ENCODE measurements at places on chromosomes 11 and 22. TPM values are rescaled to one million over a fixed set of nuclear protein-coding genes. Genes with fewer than 3 reads are reported as not detected.

The DUSP8 gene
- 2.6 TPM for polyA plus RNA-seq

- DNase-seq = no peak
Measured at GRCh38 chr22:22127100-22127499, 117.5 kb upstream of the VPREB1 start.

- DNase-seq = no peak
Measured at GRCh38 chr11:14393889-14394288, 34.9 kb upstream of the RRAS2 start.

GRCh38 chr22:43092085-43092484 is 2.9 kb upstream of the TTLL1 start:
- no peak for DNase-seq

The OSM gene
- not detected for polyA plus RNA-seq

- DNase-seq = peak; percentile 65
Measured at GRCh38 chr22:29004647-29005371, 56.8 kb downstream of the C22orf31 start.

The IL17REL gene
- polyA plus RNA-seq = 0.04 TPM

DNA sequence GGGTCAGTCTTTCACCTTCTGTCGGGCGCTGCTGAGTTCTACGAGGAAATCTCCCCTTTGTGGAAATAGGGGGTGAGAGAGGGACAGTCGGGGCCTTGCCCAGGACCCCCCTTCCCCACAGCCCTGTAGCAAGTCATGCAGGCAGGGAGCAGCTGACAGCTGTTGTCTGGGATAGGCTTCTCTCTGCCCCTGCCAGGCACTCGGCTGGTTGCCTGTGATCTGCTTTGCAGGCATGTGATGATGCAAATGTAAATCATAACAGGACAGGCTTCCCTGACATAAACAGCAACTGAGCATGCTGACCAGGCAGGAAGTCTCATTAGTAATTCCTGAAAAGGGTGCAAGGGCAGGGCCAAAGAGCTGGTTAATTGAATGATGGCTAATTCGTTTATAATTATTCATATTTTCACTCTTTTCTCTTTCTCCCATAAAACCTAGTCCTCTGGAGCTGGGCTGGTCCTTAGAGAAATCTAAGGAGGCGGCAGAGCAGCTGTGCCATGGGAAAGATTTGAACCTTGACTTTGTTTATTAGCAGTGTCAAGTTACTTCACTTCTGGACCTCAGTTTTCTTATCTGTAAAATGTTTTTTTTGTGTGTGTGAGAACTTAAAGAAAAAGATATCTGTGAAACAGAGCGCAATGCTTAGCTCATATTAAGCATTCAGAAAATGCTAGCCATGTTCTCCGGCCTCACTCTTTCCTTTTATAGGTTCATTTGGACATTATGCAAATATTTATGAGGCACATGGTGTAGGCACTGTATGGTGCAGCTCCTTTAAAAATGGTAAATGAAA is 129.7 kb downstream of the LDLRAD3 start:
- no peak for DNase-seq

- DNase-seq = no peak
Measured at GRCh38 chr11:27124514-27125264, 84.1 kb downstream of the BBOX1 start.

DNA sequence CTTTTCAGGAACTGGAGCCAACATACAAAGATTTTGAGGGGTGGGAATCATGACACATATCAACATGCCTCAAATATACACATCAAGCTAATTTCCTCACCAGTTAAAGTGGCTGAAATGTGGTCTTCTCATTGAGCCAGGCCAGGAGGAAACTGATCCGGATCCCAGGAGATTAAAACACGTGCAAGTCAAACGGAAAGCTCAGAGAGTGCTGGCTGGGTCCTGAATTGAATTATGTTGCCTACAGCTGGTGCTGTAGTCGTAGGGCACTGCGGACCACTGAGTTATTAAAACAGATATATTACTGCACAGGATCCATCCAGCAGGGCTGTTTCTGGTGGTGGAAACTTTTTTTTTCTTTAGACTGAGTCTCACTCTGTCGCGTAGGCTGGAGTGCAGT is 14.1 kb upstream of the WNT7B start:
- no peak for DNase-seq

- no peak for DNase-seq
Measured at GRCh38 chr11:16977136-16977993, 36.8 kb downstream of the PLEKHA7 start.

DNA sequence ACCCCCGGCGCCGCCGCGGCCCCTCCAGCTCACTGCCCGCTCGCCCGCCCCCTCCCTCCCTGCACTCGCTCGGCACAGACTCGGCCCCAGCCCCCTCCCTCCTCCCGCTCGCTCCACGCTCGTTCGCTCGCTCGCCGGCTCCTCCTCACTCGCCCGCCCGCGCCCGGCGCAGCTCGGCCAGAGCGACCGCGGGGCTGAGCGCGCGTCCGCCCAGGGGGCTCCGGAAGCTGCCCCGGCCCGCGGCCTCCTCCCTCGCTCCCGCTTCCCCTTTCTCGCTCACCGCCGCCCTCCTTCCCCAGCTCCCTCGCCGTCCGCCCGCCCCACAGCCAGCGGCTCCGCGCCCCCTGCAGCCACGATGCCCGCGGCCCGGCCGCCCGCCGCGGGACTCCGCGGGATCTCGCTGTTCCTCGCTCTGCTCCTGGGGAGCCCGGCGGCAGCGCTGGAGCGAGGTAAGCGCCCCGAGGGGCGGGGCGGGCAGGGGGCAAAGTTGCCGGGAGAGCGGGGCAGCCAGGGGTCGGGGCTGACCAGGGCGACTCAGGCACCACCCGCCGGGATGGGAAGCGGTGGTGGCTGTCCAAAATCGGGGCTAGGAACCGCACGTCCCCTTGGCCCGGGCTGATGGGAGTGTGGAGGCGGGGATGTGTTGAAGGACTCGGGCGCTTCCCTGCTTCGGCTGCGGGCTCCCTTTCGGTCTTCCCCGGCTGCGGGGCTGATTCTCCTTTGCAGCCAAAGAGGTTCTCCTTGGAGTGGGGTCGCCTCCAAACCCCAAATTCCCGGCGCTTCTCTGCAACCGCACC is at the start of gene SEZ6L:
Gene SEZ6L, plus strand, starts transcription at position 148 of the 797 bp plus-strand sequence. Its CDS starts 208 bp downstream, at position 356.
- no peak for DNase-seq
